ENCODE measurements at places on chromosomes 5 and 9. TPM values are rescaled to one million over a fixed set of nuclear protein-coding genes. Genes with fewer than 3 reads are reported as not detected.

DNA sequence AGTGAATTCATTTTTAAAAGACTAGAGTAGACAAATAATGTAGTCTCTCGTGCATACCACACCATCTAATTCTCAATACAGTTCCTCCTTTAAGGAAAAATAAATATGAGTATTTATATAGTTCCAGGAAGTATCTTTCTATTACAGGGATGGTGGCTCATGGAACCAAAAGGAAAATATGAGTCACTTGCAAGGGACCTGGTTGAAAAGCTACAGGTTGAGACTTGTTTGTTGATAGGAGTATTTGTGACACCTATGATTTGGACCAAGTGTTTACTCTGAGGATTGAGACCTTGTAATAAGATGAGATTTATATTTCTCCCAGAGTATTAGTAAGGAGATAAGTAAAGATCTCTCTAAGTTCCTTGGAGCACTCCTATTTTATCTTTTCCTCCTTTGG lies 67.4 kb downstream of the CDO1 start:
- no peak for DNase-seq

The BASP1 gene
- total RNA-seq: 95.2 TPM

- DNase-seq: no peak
These were observed 71.5 kb downstream of the HSPA4 start for GRCh38 chr5:133123297-133123696.

DNA sequence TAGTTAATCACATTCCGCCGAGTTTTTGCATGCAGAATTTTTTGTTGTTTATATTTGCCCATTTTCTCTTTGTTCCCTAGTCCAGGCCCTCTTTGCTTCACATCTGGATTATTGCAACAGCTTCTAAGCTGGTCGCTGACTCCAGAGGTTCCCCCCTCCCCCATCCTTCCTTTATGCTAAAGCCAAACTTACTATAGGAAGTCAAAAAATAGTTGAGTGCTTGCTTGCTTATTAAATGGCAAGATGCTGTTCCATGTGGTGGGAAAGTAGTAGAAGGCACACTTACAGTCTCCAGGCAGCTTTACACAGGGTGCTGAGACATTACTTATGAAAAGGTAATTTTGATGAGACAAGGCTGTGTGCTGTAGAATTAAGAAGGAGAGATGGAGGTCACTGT lies 1.3 kb downstream of the ZBTB34 start:
- no peak for DNase-seq

DNA sequence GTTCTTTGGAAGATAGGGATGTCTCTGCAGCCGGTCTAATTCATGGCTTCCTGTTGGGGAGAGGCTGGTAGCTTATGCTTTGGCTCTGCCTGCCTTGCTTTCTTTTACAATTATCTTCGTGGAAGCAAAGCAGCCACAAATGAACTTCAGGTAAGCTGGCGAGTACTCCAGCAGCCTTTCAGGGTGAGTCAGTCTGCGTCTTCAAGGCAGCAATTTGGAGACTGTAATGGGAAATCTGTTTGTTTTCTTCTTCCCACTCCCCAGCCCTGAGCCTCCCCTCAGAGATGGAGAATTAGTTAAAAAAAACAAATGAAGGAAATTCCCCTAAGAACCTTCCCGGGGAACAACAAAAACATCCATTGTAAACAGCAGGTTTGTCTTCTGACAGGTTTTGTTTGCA lies 100.1 kb downstream of the PSAT1 start:
- DNase-seq: no peak

GRCh38 chr9:134537951-134538641 lies 103.5 kb upstream of the COL5A1 start:
- no peak for DNase-seq

The TNC gene
- total RNA-seq: 10.1 TPM

- DNase-seq: no peak
These were observed 38.4 kb upstream of the HAND1 start for GRCh38 chr5:154516475-154516874.

The SAXO1 gene
- not detected for total RNA-seq

DNA sequence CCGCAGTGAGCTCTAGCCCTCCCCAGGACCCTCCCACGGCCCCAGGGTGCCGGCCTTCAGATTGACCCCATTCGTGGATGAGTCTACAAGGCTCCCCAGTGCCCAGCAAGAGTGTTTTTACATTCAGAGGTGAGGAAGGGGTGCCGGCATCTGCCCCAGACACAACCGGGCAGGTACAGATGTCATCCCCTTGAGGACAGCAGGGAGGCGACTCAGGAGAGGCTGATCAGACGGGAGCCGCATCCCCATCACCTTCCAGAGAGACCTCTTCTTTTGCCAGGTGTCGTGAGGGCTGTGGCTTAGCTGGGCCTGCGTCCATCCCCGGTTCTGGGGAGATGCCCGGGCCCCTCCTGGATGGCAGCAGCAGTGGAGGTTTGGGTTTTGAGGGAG lies 4.3 kb upstream of the LRRC14B start:
- DNase-seq: no peak

GRCh38 chr9:114289106-114289505 lies 33.8 kb upstream of the ORM1 start:
- DNase-seq: no peak

The ZNF366 gene
- total RNA-seq: 23.3 TPM

- no peak for DNase-seq
These were observed 8.4 kb downstream of the SH3TC2 start for GRCh38 chr5:149054416-149054815.

GRCh38 chr5:127785098-127785927 lies 82.1 kb downstream of the CCDC192 start:
- no peak for DNase-seq

All from endothelial cell (in vitro differentiated cells).